Activated naive CD8-positive, alpha-beta T cell treated with anti-CD3 and anti-CD28 coated beads for 36 hours (primary cell): ENCODE measurements at places on chromosomes 3 and 15.

DNA sequence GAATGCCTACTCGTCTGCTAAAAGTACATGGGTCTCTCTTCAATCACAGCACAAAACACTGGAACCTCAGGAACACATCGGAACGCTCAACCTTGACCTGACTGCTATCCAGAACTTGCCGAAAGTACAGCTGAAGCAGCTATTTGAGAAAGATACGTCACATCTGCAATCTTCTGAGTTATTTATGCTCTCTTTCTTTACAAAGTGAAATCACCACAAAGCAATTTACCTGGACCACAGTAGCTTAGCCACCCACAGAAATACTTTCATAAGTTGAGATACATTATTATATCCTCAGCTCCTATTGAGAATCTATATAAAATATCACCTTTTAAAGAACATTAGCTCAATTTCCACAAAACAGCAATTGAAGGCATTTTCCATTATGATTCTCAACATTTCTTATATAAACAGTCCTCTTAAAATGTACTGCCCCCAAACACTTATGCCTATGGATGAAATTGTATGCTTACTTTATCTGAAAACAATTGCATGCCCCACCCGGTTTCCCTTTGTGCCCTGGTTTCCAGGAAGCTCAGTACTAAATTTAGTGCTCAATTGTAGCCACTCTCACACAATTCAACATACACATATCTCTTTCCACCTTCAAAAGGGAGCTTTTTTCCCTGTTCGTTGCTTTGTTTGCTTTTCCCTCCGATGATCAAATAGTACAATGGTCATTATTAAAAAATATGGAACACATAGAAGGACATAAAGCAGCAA is 31.8 kb downstream of the HEG1 start:
- DNase-seq: no peak

DNA sequence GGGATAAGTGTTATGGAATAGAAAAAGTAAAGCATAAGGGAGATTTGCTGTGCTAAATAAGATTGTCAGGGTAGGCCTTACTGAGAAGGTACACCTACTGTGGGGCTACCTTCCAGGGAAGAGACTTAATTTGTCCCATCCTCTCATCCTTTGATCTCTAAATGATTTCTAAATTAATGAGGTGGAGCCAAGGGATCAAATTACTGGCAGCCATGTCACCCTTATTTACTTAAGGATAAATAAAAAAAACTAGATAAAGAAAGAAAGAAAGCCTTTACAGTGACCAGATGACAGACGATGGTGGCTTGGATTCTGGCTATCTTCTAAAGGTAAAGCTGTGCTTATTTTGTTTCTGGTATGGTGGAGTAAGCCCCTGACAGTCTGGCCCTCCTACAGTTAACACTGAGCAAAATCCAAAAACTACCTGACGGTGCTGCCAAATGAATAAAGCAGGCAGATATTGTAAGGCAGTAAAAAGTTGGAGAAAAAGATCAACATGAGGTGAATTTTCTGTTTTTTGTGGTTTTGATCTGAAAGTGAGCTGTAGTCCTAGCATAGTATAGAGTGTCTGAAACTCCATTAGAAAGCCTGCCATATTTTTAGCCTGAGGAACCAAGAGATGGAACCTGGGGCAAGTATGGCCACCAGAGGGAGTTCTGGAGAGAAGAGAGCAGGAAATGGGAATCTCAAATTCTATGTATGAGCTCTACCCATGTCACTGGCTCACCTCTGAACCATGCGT is 285.1 kb upstream of the MANF start:
- no peak for DNase-seq

GRCh38 chr3:123535580-123535979 is 49.3 kb downstream of the HACD2 start:
- no peak for DNase-seq

DNA sequence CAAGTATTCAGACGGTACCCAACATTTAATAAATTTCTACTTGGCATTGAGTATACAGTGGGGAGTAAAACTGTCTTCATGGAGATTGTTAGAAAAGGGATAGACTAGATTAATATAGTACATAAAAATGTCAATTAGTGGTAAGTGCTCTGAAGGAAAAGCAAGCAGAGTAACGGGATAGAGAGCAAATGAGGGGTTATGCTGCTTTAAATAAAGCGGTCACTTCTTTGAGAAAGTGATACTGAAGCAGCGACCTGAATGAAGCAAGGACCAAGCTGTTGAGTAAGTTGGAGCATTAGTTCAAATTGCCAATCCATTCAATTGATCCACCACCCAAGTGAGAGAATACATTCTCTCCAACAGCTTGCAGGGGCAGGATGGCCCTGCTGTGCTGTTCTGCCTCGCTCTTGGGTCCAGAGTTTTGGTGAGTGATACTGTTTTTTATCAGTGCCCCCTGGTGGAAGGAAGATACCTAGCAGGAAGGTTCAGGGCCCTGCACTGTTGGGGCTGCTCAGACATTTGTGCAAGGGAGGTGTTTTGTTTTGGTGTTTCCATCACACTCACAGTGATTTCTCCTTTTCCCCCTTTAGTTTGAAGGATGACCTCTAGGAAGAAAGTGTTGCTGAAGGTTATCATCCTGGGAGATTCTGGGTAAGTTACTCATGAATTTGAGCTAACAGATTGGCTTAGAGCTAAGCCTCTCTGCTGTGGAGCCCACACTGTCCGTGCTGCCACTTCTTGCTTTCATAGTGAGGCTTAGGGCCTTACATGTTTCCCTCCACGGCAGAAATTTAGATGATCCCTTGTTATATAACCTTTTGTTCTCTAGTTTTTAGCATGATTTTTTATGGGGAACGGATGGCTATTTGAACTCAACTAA is 69.0 kb downstream of the RAB7A start:
- peak; percentile 56 for DNase-seq

DNA sequence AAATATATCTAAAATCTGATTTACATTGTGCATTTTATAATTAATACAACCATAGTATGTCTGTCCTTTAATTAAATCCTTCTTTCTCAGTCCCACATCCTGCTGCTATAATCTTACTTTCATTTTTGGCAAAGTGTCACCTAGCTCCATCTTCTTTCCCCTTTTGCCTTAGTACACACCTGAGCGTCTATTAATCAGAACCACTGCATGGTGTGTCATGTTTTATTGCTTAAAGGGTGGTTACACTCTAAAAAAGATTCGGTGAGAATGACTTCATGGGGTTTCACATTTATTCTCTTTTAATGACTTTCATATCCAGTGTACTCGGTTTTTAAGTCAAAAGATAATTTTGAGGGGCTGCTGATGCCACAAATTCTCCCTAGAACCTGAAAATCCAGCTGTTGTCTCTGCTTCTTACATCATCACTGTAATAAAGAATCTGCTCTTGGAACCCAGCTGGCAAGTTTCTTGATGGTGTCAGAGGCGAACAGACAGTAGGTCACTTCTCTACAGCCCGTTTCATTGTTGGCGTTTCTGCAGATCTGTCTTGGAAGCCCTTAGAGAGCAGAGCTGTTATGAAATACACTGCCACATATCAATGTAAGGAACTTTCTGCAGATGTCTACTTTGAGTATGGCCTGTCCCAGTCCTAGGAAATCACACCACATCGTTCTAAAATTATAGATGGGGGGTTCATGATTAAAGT is 99.7 kb downstream of the TIGIT start:
- DNase-seq: no peak

DNA sequence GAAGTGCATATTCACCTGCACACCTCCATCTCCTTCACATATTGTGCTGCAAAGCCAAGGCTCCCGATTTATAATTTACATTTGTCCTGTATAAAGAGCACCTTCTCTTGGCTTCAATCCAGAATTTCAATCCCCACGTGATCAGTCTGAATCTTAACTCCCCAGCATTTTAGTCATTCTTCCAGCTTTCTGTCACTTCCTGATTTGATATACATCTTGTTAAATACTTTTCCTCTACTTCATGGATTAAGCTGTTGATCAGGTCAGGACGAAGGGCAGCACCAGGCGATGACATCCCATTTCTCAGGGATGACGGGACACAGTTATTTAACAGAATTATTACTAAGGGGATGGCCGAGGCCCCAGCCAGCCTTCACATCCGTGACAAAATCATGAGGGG is 212.5 kb downstream of the EPHB1 start:
- DNase-seq: no peak

GRCh38 chr3:87109465-87109864 is 117.6 kb upstream of the CHMP2B start:
- DNase-seq: no peak

- DNase-seq: no peak
Observed at GRCh38 chr15:37059086-37059485, 41.3 kb downstream of the MEIS2 start.

GRCh38 chr3:134949150-134949549 is 154.1 kb downstream of the EPHB1 start:
- DNase-seq: no peak

DNA sequence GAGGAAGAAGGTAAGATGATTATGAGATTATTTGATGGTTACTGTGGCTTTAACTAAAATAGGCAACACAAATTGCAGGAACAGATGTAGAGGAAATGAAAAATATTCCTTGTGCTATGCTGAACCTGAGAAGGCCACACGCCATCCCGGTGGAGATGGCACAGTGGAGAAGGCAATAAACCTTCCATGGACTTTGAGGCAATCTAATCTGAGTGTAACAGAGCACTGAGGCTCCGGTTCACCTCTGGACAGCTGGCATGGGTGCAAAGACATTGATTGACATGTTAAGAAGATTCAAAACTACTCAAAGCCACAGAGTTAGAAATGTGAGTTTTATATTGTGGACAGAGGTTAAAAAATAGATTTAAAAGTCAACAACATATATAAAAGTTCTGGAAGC is 535.7 kb downstream of the AGBL1 start:
- DNase-seq: no peak

- no peak for DNase-seq
Observed at GRCh38 chr3:126873416-126873815, 109.5 kb upstream of the PLXNA1 start.
